OCI-M1 (cell line): ENCODE measurements at places on chromosomes 7 and 10.

DNA sequence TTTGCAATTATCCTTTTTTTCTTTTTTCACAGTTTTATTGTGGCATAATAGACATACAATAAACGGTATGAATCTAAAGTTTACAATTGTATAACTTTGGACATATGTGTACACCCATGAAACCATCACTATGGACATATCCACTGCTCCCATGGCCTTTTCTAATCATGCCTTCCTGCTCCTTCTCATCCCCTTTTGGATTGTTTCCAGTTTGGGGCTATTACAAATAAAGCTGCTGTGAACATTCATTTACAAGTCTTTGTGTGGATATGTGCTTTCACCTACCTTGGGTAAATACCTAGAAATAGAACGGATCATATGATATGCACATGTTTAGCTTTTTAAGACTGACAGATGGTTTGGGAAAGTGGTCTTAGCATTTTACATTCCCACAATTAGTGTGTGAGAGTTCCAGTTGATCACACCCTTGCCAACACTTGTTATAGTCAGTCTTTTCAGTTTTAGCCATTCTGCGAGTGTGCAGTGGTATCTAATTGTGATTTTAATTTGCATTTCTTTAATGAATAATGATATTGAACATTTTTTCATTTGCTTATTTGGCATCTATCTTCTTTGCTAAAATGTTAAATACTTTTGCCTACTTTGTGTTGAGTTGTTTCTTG, 120.9 kb upstream of the KAT6B start:
- DNase-seq, result no peak

DNA sequence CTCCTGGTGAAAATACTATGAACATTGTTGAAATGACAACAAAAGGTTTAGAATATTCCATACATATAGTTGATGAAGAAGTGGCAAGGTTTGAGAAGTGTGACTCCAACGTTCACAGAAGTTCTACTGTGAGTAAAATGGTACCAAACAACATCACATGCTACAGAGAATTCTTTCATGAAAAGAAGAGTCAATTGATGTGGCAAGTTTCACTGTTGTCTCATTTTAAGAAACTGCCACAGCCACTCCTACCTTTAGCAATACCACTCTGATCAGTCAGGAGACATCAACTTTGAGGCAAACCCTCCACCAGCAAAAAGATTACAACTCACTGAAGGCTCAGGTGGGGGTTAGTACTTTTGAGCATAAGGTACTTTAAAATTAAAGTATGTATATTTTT, 693.3 kb downstream of the GRID1 start:
- DNase-seq, result no peak

DNA sequence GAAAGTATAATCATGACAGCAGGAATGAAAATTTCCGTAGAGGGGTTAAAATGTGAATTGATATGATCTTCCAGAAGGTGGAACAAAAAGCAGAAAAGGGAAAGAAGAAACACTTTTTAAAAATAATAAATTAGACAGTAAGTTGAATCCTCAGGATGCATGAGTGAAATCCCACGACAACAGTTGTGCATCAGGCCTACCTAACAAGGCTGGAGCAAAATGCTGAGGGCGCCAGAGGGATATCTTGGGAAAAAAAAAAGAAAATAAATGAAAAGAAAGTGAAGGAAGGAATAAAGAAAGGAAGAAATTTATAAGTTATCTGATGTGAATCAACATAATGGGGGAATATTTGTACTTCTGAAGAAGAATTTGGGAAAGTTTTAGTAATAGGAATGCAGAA, 13.0 kb upstream of the HUS1 start:
- no peak for DNase-seq

GRCh38 chr7:155097338-155097737, 27.2 kb downstream of the HTR5A start:
- no peak for DNase-seq

DNA sequence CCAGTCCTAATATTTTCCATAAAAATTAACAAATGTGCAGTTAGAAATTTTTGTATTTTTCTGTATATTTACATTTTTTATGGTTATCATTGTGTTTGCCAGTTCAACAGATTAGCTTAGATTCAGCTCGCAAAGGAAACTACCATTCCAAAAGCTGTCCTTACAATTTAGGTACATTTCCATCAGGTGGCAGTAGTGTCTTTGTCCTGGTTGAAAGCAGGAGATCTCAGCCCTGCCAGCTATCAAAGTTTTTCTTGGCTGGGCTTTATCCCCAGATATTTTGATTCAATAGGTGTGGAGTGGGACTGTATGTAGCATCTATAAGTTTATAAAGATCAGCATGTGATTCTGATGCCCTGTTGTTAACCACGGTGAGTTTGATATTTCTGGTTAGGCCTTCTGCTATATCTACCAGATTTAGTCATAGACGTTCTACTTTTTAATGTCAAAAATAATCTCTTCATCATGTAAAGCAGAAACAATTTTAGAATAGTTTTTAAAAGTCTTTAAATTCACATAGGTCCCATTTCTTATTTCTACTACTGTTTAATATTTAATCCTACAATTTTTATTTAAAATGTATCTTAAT, 15.5 kb upstream of the ICA1 start:
- peak; percentile 36 for DNase-seq

GRCh38 chr7:108138911-108139310, 8.8 kb upstream of the LAMB4 start:
- DNase-seq, result no peak

GRCh38 chr10:70932392-70933196, 44.2 kb upstream of the PCBD1 start:
- no peak for DNase-seq

DNA sequence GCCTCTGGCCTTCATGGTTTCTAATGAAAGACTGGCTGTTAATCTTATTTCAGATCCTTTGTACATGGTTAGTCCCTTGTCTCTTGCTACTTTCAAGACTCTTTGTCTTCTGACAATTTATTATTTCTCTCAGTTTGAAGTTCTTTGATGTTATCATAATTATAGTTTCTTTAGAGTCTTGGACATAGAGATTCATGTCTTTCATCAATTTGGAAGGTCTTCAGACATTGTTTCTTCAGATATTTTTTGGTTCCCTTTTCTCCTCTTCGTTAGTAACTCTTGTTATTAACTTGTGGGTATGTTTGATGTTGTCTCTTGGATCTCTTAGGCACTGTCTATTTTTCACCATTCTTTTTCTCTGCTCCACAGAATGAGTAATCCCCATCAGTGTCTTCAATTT, 8.7 kb downstream of the ZNF37A start:
- peak; percentile 31 for DNase-seq
